ENCODE measurements at places on chromosomes 16 and 17.

- DNase-seq: no peak
Measured at GRCh38 chr17:10195090-10195805, 3.2 kb downstream of the GAS7 start.

GRCh38 chr17:16046966-16047365 is 47.3 kb downstream of the TTC19 start:
- DNase-seq: peak; percentile 45

GRCh38 chr17:6430769-6431168 is 4.2 kb downstream of the AIPL1 start:
- DNase-seq: no peak

DNA sequence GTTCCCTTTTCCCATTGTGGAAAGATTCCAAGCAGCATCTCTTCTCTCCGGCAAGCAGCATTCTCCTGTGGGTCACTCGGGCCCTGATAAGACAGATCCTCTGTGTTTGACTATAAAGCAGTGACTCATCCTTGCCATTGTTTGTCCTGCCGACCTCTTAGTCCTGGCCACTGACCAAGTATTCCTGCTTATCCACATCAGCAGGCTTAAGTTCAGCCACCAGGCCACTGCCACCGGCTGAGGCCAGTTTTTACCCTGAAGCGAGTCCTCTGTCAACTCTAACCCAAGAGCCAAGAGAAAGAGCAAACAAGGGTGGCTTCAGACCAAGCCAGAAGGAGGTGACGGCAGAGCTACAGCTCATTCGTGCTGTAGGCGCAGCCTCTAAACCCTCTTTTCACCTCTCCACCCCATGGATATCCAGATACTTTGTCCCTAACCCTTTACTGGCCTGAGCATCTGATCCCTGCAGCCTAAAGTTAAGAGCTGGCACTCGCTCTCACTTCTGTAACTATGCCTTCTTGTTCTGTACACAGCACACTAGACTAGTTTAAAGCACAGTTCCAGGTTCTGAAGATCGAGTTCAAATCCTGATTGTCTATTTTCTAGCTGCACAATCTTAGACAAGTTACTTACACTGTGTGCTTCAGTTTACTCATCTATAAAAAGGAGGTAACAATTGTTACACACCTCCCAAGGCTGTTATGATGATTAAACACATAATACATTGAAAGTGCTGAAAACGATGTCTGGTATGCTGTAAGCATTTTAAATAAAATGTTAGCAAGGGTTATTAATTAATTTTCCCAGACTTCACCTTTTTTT is 31.0 kb downstream of the SOX9 start:
- DNase-seq: peak; percentile 38

- no peak for DNase-seq
Measured at GRCh38 chr16:65817066-65817465, 549.4 kb upstream of the CDH5 start.

DNA sequence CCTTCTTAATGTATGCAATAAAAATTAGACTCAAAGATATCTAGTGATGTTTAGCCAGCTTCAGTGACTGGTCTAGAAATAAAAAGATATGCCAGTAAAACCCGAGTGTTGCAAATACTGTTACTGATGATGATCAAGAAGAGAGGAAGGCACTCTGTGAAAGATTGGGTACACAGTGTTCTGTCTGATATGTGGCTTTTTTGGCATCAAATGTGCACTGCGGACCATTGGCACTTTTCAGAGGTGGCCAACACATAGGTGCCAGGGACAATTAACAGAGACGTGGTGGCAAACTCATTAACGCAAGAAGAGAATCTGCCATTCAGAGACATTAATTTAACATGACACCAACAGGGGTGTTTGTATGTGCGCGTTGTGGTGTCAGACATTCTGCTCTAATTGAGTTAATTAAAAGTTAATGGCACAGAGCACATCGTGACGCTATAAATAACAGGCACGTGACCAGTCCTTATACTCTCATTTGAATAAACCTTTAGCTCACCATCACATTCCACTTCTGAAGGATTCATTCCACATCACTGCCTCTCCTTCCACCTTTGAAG is 549.3 kb upstream of the HSBP1 start:
- no peak for DNase-seq

DNA sequence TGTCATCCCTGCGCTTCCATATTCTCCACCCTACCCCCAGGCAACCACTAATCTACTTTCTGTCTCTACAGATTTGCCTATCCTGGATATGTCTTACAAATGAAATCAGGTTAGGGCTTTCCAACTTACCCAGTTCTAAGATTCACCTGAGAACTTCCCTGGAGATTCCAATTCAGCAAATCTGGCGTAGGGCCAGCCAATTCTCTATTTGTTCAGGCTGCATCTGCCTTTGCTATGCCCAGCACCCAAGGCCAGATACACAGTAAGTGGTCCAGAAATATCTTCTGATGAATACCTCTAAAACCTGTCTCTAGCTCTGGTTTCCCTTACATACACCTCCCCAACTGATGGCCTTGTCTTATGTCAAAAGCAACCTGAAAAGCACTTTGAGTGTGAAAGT is 10.4 kb upstream of the CTCF start:
- DNase-seq: no peak

DNA sequence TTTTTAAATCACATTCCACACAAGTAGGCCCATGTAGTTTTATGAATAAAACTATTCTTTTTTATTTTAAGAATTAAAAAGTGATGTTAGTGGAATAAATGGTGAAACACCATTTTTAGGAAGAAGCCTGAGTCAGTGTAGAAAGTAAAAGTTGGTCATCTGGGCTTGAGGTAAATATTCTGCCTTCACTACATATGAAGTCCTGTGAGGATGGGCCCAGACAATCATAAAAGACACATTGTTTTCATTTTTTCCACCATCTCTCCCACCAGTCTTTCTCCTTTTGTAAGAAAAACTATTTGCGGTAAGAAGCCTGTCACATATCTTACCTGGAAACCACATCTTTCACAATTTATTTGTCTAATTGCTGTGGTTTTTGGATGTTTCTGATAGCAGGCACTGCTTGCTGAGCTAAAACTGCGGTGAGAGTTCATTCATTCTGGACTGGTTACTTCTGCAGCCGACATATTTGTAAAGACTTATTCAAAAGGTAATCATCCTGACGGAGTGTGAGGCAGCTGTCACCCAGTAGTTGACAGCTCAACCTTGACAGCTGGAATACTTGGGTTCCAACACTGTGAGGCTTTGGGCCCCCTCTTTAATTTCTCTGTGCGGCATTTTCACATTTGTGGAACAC is 10.6 kb upstream of the RFFL start:
- DNase-seq: no peak

Measured in fibroblast of villous mesenchyme (primary cell).